ENCODE measurements at places on chromosomes 16 and 17. TPM values are rescaled to one million over a fixed set of nuclear protein-coding genes. Genes with fewer than 3 reads are reported as not detected.

- DNase-seq: no peak
Observed at GRCh38 chr16:78290872-78291591, 191.6 kb downstream of the WWOX start.

GRCh38 chr16:85083051-85083639, 29.1 kb downstream of the CIBAR2 start:
- no peak for DNase-seq

- no peak for DNase-seq
Observed at GRCh38 chr16:48408688-48409087, 23.5 kb upstream of the SIAH1 start.

- no peak for DNase-seq
Observed at GRCh38 chr16:85220964-85221731, 108.9 kb upstream of the CIBAR2 start.

- DNase-seq: peak; percentile 95
Observed at GRCh38 chr16:57984443-57985203, 13.7 kb upstream of the CNGB1 start.

- DNase-seq: no peak
Observed at GRCh38 chr16:69559164-69559563, 6.6 kb upstream of the NFAT5 start.

DNA sequence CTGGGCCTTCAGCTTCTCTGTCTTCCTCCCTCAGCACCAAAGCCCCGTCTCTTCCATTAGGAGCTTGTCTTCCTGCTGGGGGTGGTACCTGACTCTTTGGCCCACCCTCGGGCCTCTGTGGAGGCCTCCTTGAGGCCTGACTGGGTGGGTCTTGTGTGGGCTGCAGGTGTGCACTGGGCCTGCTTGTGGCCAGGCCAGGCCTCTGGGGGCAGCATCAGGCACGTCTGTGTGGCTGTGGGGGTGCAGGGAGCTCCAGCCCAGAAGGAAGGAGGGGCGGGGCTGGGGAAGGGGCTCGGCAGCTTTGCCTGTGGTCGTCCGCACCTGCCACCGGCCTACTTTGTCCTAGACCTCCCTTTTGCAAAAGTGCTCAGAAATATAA, 7.0 kb downstream of the PIGQ start:
- no peak for DNase-seq

Gene CDRT15L2
- not detected for total RNA-seq
